Neural crest cell (in vitro differentiated cells): ENCODE measurements at places on chromosomes 5 and 9. TPM values are rescaled to one million over a fixed set of nuclear protein-coding genes. Genes with fewer than 3 reads are reported as not detected.

DNA sequence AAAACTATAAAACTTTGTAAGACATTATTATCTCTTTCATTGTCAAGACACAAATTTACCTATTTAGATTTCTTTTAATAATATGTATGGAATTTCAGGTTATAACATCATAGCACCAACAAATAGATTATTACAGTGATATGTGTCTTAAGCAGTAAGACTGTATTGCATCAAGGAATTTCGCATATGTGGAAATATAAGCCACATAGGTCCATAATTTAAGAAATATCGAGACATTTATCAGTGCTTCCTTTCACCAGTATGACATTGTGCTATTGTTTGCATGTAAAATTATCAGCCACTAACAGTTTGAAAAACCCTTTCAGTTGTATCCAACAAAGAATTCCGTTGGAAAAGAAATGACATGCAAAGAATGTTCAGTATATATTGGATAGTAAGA is 186.7 kb upstream of the RASA1 start:
- no peaks in the 10 kb centered on the region for H3K4me1 ChIP-seq
- no peak overlapping the region for H3K4me3 ChIP-seq
- DNase-seq = no peak
- no peaks in the 10 kb centered on the region for H3K36me3 ChIP-seq

- no peaks in the 10 kb centered on the region for H3K36me3 ChIP-seq
- H3K27ac ChIP-seq = no peak overlapping the region
- peaks cover 19% of the 10 kb centered on the region for H3K4me1 ChIP-seq
- H3K4me3 ChIP-seq = no peak overlapping the region
- DNase-seq = no peak
- no peaks in the 10 kb centered on the region for H3K27me3 ChIP-seq
These were observed 4.6 kb upstream of the TXN start for GRCh38 chr9:110260911-110261310.

DNA sequence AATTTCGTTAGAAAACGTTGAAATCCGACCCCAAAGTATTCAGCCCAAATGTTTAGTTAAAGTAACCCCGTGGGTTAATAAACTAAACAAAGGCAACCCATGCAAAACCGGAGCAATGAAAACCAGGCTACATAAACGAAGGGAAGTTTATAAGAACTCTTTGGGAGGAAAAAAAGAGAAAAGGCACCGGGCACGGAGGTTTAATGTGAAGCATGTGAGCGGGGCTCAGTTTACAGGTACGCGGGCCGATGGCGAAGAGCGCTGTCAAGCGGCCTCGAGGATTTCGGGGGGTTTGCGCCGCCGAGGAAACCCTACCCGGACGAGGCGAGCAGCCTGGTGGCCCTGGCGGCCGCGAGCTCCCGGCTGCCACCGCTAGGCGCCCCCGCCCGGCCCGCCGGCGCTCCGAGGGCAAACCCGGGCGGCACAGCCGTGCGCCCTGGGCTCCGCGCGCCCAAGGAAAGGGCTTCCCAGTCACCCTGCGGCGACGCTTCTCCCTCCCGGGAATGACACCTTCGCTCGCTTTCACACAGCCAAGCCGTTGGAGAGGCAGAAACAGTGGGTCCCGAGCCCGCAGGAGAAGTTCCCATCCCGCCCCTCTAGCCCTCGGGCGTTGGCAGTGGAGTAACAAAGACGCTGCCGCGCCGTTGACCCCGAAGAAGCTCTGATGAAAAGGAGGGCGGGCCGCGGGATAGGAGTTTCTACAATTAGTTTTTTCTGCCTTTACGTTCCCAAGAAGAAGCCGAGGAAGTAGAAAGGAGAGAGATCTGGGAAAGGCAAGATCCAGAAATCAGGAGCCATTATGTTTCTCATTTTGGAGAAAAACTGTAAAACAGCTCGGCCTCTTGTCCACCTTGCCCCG is 126.0 kb downstream of the TMEM174 start:
- peak overlapping the region; percentile 31 for H3K4me3 ChIP-seq
- DNase-seq = peak; percentile 43
- peaks cover 23% of the 10 kb centered on the region for H3K4me1 ChIP-seq
- H3K36me3 ChIP-seq = no peaks in the 10 kb centered on the region

- H3K36me3 ChIP-seq = no peaks in the 10 kb centered on the region
- peaks cover 51% of the 10 kb centered on the region for H3K27me3 ChIP-seq
- peak; percentile 83 for DNase-seq
- H3K4me3 ChIP-seq = peak overlapping the region; percentile 31
- H3K27ac ChIP-seq = no peak overlapping the region
These were observed 4.8 kb upstream of the ST6GALNAC4 start for GRCh38 chr9:127921557-127922120.

- H3K4me3 ChIP-seq = no peak overlapping the region
- H3K27ac ChIP-seq = no peak overlapping the region
- peaks cover 7% of the 10 kb centered on the region for H3K36me3 ChIP-seq
- no peaks in the 10 kb centered on the region for H3K27me3 ChIP-seq
These were observed 152.7 kb downstream of the SNX18 start for GRCh38 chr5:54670281-54670680.

DNA sequence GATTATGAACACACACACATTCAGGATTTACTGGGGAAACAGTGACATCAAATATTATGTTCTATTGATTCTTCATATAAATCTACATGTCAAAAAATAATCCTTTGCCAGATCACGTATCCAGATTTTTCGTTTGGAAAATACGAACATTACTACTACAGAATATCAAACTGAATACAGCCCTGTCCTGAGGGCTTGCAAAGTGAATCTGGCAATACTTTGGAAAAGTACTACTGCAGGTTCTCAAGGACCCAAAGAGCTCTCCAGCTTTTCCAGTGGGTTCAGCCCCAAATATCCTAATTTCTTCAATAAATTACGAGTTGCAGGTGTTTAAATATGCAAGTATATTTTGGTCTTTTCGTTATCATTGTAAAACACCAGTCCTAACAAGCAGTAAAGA is 411 bp upstream of the NDUFS4 start:
- H3K4me1 ChIP-seq = peaks cover 31% of the 10 kb centered on the region
- H3K4me3 ChIP-seq = peak overlapping the region; percentile 97
- no peak for DNase-seq
- H3K36me3 ChIP-seq = no peaks in the 10 kb centered on the region
- peak overlapping the region; percentile 99 for H3K27ac ChIP-seq

- H3K27ac ChIP-seq = no peak overlapping the region
- no peaks in the 10 kb centered on the region for H3K27me3 ChIP-seq
- H3K4me3 ChIP-seq = no peak overlapping the region
These were observed 145.9 kb downstream of the DROSHA start for GRCh38 chr5:31385774-31386537.

- DNase-seq = no peak
- no peak overlapping the region for H3K27ac ChIP-seq
- H3K4me3 ChIP-seq = no peak overlapping the region
- no peaks in the 10 kb centered on the region for H3K27me3 ChIP-seq
- no peaks in the 10 kb centered on the region for H3K4me1 ChIP-seq
These were observed 78.8 kb upstream of the MAST4 start for GRCh38 chr5:66517351-66517750.

DNA sequence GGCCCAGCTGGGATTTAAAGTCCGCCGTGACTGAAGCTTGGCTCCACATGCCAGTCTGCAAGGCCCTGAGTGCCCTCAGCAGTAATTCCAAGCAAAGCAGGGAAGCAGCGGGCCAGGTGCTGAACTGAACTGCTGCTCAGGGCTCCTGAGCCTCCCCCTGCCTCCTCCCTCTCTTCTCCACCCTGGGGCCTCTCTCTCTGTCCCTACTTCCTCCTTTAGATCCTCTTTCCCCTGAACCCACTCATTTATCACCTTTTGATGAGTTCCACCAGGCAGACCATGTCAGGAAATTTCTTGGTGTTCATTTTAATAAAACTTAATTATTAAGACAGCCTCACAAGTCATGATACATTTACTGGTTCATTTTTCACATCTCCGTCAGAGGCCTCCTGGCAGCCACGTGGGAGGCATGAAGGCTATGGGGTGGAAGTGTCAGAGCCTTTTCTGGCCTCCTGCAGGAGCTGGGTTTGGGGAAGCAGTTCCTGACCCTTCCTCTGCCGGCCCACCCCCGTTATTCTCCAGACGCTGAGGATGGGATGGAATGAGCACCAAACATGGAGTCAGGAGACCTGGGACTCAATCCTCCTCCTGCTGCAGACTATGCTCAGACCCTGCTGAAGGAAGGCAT is 32.2 kb upstream of the KCNIP1 start:
- no peaks in the 10 kb centered on the region for H3K4me1 ChIP-seq
- H3K4me3 ChIP-seq = no peak overlapping the region
- H3K27ac ChIP-seq = no peak overlapping the region
- H3K36me3 ChIP-seq = no peaks in the 10 kb centered on the region
- DNase-seq = no peak

GRCh38 chr9:134399435-134400056 is 73.3 kb downstream of the RXRA start:
- H3K4me1 ChIP-seq = no peaks in the 10 kb centered on the region
- no peak overlapping the region for H3K27ac ChIP-seq
- no peaks in the 10 kb centered on the region for H3K27me3 ChIP-seq
- DNase-seq = peak; percentile 28
- H3K4me3 ChIP-seq = no peak overlapping the region
- peaks cover 3% of the 10 kb centered on the region for H3K36me3 ChIP-seq

- no peak overlapping the region for H3K27ac ChIP-seq
- no peaks in the 10 kb centered on the region for H3K27me3 ChIP-seq
- H3K36me3 ChIP-seq = peaks cover 3% of the 10 kb centered on the region
- no peaks in the 10 kb centered on the region for H3K4me1 ChIP-seq
- H3K4me3 ChIP-seq = no peak overlapping the region
These were observed 408.4 kb upstream of the NMUR2 start for GRCh38 chr5:152813526-152813925.

GRCh38 chr5:19547640-19548039 is 440.4 kb downstream of the CDH18 start:
- H3K36me3 ChIP-seq = no peaks in the 10 kb centered on the region
- no peaks in the 10 kb centered on the region for H3K4me1 ChIP-seq
- no peak overlapping the region for H3K27ac ChIP-seq
- no peaks in the 10 kb centered on the region for H3K27me3 ChIP-seq
- H3K4me3 ChIP-seq = no peak overlapping the region

DNA sequence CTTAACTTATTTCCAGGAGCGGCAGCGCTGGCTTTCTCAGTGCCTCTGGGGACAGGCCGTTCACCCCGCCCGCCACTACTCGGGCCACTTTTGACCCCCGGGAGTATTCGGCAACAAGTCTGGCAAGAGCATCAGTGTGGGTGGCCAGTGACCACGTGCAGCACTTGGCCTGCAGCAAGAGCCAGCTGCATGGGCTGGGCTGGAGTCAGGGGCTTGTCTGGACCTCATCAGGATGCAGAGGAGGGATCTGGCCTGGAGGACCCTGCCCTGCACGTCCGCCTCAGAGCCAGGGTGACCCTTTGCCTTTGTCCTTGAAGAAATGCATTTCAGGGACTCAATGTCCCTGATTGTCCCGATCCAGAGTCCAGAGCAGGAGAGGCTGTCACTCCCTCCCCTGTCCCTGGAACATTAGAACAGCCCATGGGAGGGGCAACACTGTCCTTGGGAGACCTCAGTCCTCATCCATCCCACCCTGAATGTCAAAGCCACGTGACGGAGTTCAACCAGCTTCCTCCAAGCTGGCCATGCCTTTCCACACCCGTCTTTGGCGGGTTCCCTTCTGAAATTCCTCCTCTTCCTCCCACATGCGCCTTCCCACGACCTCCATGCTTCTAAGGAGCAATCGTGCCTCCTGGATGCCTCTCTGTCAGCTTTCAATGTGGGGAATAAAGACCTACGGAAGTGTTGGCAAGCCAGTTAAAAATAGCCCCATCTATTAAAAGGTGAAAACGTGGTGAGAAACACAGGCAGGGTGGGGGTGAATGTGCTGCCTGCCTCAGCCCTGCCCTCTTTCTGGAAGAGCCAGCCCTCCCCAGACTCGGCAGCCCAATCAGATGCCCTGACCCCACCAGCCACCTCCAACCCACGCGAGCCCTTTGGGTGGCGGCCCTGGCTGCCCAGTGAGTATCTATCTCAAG is 99.0 kb downstream of the OLFM1 start:
- H3K36me3 ChIP-seq = no peaks in the 10 kb centered on the region
- peaks cover 3% of the 10 kb centered on the region for H3K27me3 ChIP-seq
- H3K27ac ChIP-seq = peak overlapping the region; percentile 75
- H3K4me1 ChIP-seq = no peaks in the 10 kb centered on the region
- no peak overlapping the region for H3K4me3 ChIP-seq

DNA sequence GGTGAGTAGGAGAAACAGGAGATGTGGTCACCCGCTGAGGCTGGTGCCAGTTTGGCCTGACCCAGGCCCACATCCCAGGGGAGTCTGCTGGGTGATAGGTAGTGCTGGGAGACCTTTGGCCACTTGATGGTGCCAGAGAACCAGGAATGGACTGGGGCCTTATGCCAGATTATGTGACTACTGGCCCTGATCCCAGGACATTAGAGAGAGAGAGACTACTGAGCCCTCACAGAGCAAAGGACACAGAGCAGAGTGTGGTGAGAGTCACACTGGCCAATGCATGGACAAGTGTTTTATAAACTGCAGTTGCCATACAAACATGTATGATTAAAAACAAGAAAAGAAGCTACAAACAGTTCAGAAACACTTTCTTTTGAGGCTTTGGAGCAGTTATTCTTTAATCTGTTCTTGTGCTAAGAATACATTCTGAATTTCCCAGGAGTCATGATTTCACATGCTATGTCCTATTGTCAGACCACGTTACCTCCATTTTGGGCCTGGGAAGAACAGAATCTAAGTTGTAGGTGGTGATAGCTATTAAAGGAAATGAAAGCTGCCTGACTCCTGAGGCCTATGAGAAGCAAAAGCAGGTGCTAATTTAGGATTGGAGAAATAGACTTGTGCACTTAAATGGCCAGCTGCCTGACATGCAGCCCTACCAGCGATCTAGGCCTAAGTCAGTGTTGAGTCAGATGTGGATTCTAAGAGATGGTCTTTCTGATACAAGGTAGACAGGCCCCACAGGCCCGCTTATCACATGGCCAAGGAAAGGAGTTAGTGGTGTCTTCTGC is 32.6 kb upstream of the TMOD1 start:
- peak; percentile 59 for DNase-seq
- H3K27me3 ChIP-seq = peaks cover 14% of the 10 kb centered on the region
- H3K27ac ChIP-seq = no peak overlapping the region
- H3K4me1 ChIP-seq = no peaks in the 10 kb centered on the region
- H3K4me3 ChIP-seq = no peak overlapping the region

DNA sequence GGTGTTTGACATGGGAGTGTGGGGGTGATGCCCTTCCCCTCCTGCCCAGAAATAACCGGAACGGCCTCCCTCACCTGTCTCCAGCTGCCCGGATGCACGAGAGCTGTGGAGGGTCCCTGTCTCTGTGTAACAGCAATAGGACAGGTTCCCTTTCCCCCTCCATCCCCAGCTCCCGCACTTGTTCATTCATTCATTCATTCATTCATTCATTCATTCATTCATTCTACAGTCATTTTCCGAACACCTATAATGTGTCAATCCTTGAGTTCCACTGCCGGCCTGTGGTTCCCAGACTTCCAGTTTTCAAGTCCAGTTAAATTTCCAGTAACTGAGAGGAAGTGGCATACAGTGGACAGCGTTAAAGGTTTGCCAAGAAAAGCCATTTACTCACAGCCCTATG is 7.3 kb downstream of the PRRX2 start:
- H3K4me1 ChIP-seq = peaks cover 10% of the 10 kb centered on the region
- H3K4me3 ChIP-seq = no peak overlapping the region
- DNase-seq = no peak
- H3K27ac ChIP-seq = no peak overlapping the region
- H3K36me3 ChIP-seq = no peaks in the 10 kb centered on the region

Gene ZNF883
- total RNA-seq = 8.7 TPM in 2 replicates

Gene SLC28A3
- total RNA-seq = not detected in 2 replicates

Gene IRX2
- total RNA-seq = 41.6 and 42.5 TPM in 2 replicates

Gene ZNF462
- 195 and 199 TPM in 2 replicates for total RNA-seq

Gene BARHL1
- not detected in 2 replicates for total RNA-seq

Gene PCDHB4
- total RNA-seq = 2.6 and 2.7 TPM in 2 replicates
